Progenitor cell of endocrine pancreas (in vitro differentiated cells): ENCODE measurements at places on chromosomes 3 and 15.

DNA sequence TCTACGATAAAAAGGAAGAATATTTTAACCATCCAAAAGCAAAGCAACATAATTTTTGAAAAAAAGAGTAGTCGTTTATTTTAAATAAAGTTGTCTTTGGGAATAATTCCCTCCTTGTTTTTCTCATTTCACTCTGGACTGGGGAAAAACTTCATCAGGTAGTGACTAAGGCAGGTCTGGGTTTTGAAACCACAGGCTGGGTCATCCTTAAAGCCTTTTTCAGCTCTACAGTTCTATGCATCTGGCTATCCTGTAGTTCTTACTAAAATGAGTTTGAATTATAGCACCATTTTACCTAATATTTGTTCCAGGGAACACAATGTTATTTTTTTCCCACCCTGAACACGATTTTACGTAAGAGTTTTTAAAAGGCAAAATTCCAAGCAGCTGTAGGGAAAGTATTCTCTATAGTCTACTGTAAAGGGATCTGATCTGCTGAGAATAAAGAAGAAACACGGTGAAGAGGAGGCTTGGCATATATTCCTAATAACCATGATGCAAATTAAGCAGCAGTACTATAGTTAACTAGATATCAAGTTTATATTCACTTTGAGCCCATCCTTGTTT, 107.7 kb downstream of the OSBPL10 start:
- DNase-seq, result no peak

GRCh38 chr3:111692593-111693552, 97.7 kb upstream of the ZBED2 start:
- no peak for DNase-seq

GRCh38 chr15:100733101-100733842, 130.9 kb downstream of the ASB7 start:
- DNase-seq, result no peak

- DNase-seq, result no peak
Measured at GRCh38 chr3:116517308-116517707, 72.0 kb upstream of the LSAMP start.

GRCh38 chr15:78195735-78196201, 38.6 kb downstream of the ACSBG1 start:
- no peak for DNase-seq

- DNase-seq, result no peak
Measured at GRCh38 chr15:82548700-82549099, 8.4 kb upstream of the RPS17 start.
